H54 (cell line): ENCODE measurements at places on chromosomes 11 and 22.

GRCh38 chr22:35450824-35451569, 51.1 kb downstream of the MCM5 start:
- no peak for DNase-seq

DNA sequence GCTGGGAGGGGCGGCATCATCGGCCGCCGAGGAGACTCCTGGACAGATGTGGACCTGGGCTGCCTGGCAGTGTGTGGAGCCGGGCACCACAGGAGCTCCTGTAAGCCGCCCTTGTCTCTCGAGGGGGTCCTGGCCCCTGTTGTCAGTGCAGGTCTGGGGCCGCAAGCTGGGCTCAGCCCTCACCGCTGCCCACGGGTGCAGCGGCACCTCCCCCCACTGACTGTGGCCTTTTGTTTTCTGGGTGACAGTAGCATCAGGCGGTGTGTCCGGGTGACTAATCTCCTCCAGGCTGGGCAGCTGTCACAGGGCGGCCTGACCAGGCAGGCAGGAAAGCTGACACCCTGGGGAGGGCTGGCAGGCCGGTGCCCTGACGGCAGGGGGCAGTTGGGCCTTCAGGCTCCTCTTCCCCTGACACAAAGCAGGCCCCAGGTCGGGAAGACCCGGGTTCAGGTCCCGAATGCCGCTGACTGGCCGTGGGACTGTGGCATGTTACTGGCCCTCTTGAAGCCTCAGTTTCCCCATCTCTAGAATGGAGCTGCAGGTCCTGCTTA, 16.3 kb downstream of the DGKZ start:
- peak; percentile 97 for DNase-seq

DNA sequence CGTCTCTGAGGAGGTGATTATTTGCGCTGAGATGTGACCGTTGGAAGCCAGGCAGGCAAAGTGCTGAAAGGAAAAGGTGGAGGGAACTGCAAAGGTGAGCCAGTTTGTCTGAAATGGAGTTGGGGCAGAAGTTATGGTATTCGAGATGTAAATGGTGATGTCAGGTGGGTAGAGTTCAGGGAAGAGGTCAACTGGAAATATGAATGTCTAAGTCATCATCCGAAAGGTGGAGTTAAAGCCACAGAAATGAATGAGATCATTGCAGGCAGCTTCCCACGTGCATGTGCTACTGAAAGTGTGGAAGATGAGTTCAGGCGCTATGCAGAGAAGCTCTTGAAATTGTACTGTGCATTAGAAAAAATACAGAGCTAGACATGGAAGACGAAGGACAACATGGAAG, 2.2 kb upstream of the BPIFC start:
- no peak for DNase-seq

GRCh38 chr11:8586805-8587204, 7.2 kb downstream of the STK33 start:
- no peak for DNase-seq

DNA sequence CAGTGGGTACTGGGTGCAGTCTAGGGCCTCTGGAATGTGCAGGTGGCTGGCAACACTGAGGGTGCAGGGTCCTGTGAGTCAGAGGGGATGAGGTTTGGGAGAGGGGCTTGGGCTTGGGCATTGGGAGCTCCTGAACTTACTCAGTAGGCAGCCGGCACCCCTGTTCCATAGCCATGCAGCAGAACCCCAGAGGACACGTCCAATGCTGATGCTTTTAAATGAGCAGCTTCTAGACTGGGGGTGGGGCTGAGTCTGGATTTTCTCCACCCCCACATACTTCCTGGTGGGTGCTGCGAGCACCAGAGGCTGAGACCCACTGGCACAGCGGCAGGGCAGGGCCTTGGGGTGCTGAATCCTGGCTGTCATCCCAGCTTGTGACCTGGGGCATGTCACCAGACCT, 71.4 kb downstream of the ARHGAP8 start:
- DNase-seq = no peak

- no peak for DNase-seq
These were observed 30.3 kb upstream of the PISD start for GRCh38 chr22:31692186-31692886.

- DNase-seq = no peak
These were observed 49.5 kb upstream of the PHF21B start for GRCh38 chr22:45059296-45059695.

DNA sequence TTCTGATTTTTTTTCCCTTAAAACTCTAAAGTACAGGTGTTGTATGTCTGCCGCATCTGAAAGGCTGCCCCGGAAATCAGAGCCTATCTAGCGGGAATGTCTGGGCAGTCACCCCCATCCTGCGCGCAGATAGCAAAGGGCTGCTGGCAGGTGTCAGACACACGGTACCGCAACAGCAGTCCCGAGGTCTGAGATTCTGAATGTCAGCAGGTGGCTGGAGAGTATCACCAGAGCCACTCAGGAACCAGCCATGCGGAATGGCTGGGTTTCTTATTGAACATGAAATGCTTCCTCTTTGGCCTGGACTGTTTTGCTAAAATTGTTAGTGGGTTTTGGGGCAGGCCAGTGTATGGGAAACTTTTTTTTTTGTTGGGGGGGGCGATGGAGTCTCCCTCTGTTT, 53.3 kb downstream of the CERK start:
- DNase-seq = no peak

DNA sequence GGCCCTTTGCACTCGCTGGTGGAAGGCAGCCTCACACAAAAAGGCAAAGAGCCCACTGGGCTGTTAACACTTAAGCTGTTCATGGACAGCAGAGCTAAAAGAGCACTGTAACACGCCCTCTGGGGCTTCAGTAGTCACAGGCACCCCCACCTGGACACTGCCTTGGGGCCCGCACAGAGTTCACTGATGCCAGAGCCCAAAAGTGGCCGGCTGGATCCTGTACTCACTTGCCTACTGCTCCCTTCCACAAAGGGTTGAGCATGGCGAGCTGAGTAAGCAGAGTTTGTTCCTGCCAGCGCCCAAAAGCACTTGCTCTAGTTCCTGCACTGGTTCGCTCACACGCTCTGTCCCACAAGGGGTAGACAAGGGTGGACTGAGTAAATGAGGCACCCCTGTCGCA, 78.8 kb downstream of the RELT start:
- no peak for DNase-seq

DNA sequence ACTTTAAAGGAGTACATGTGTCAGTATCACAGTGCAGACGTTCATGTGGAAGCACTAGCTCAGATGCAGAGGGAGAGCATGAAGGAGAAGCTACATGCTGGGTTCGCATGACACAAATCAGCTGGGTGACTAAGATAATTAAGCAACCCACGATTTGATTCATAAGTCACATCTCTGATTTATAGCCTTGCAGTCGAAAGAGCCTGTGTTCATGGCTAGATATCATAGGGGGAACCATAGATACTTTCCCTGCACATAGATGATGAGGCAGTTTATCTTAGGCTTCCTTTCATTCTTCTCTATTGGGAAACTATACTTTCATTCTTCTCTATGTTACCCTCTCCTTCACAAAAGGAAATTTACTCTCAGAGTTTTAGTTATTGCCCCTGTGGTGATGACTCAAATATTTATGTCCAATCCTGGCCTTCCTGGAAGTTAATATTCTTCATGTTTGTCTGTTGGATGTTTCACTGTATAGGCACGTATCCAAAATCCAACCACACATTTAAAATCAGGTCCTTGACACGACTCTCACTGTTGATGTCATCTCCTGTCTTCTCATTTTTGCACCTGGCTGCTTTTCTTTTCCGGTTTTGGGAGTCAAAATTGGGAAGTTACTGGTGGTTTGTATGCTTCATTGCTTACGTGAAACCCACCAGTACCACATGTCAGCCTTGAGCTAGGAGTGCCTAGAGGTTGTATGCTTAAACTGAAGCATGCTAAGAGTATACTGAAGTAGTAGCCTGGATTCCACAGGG, 56.3 kb upstream of the SLC5A12 start:
- no peak for DNase-seq
